Stimulated activated CD4-positive, alpha-beta T cell treated with anti-CD3 and anti-CD28 coated beads, TNF-alpha, amount 100 ng/mL, for 4 hours (primary cell): ENCODE measurements at places on chromosomes 6 and 20.

GRCh38 chr20:17938871-17939619, 29.5 kb downstream of the SNX5 start:
- DNase-seq, result no peak

GRCh38 chr20:62817975-62818591, 1.2 kb downstream of the COL9A3 start:
- no peak for DNase-seq

GRCh38 chr6:143064951-143065683, 4.4 kb downstream of the AIG1 start:
- DNase-seq, result no peak

- DNase-seq, result no peak
Observed at GRCh38 chr6:149318581-149319286, 1.2 kb downstream of the TAB2 start.

GRCh38 chr6:128538763-128539162, 18.4 kb upstream of the PTPRK start:
- no peak for DNase-seq
